ENCODE measurements at places on chromosomes 16 and 17.

GRCh38 chr17:71409712-71410111 lies 711.1 kb upstream of the SOX9 start:
- no peaks in the 10 kb centered on the region for H3K27me3 ChIP-seq
- no peaks in the 10 kb centered on the region for H3K4me1 ChIP-seq
- no peak for DNase-seq
- no peaks in the 10 kb centered on the region for H3K36me3 ChIP-seq

GRCh38 chr16:2427526-2427925 lies 1.7 kb upstream of the CCNF start:
- no peak overlapping the region for H3K4me3 ChIP-seq
- H3K36me3 ChIP-seq = no peaks in the 10 kb centered on the region
- H3K27me3 ChIP-seq = no peaks in the 10 kb centered on the region
- DNase-seq = no peak
- H3K27ac ChIP-seq = no peak overlapping the region

DNA sequence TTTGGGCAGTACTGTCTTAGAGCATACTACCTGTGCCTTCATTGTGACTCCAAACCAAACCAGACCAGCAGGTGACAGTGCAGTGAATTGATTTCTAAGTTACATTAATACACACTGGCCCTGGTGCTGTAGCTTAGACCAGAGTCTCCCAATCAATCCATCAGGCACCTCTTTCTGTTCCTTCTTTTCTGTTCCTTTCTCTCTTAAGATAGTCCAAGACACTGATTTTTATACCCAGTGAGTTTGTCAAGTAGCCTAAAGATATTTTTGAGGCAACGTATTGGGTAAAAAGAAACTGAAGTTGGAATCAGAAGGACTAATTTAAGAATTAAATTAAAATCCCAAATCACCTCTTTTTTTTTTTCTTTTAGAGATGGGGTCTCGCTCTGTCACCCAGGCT lies 43.1 kb downstream of the ABAT start:
- no peaks in the 10 kb centered on the region for H3K27me3 ChIP-seq
- no peak overlapping the region for H3K4me3 ChIP-seq
- H3K36me3 ChIP-seq = peaks cover 3% of the 10 kb centered on the region
- no peak for DNase-seq
- no peaks in the 10 kb centered on the region for H3K4me1 ChIP-seq

- H3K27ac ChIP-seq = no peak overlapping the region
- H3K27me3 ChIP-seq = no peaks in the 10 kb centered on the region
- peaks cover 27% of the 10 kb centered on the region for H3K36me3 ChIP-seq
- no peak for DNase-seq
- no peak overlapping the region for H3K4me3 ChIP-seq
Measured at GRCh38 chr17:82062076-82062983, 3.3 kb downstream of the DUS1L start.

DNA sequence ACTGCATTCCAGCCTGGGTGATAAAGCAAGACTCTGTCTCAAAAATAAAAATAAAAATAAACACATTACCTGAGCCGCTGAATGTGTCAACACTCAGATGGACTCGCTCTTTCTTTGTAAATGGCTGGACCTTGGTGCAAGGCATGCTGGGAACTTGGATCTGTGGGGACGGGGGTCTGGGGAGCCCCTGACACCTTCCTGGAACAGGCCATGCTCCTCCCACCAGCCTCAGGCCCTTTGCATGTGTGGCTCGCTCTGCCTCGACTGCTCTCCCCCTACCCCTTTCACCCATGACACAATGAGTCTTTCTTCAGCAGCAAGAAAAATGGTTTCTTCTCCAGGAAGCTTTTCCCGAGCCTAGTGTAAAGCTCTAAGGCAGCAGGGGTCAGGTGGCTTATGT lies 94.0 kb upstream of the CDH5 start:
- H3K4me1 ChIP-seq = peaks cover 5% of the 10 kb centered on the region
- no peaks in the 10 kb centered on the region for H3K27me3 ChIP-seq
- no peak overlapping the region for H3K27ac ChIP-seq
- no peak for DNase-seq

GRCh38 chr17:51231999-51232398 lies 27.9 kb downstream of the MBTD1 start:
- no peak overlapping the region for H3K4me3 ChIP-seq
- no peaks in the 10 kb centered on the region for H3K4me1 ChIP-seq
- H3K27ac ChIP-seq = no peak overlapping the region
- H3K27me3 ChIP-seq = no peaks in the 10 kb centered on the region

DNA sequence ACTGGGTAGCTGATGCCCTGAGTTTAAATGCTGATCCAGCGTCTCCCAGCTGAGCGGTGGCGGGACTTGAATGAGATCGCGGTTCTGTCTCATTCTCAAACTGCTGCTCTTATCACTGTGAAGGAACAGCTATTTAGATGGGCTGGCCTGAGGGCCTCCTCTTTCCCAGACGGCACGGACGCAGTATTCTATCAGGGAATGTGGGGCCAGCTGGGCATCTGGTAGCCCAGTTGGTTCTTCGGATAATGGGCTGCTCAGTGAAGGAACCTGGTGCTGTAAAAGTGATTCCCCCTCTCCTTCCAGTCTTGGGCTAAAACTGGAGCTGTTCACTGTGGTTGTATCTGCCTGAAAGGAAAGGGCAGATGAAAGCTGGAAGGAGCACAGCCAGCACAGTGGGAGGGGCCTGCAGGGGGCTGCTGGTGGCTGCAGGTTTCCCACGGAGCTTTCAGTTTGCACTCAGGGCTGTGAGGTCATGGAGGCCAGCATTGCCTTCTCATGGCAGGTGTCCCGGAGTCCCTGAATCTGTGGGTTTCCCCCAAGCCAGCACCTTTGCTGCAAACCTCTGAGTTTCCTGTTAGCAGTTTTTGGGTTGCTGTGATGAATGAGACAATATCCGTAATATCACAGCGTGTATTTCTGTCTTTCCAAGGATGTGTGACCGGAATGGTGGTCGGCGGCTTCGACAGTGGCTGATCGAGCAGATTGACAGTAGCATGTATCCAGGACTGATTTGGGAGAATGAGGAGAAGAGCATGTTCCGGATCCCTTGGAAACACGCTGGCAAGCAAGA lies 3.6 kb downstream of the IRF8 start:
- no peak for DNase-seq
- no peak overlapping the region for H3K27ac ChIP-seq
- no peaks in the 10 kb centered on the region for H3K36me3 ChIP-seq
- peaks cover 12% of the 10 kb centered on the region for H3K4me1 ChIP-seq
- no peaks in the 10 kb centered on the region for H3K27me3 ChIP-seq

- no peaks in the 10 kb centered on the region for H3K27me3 ChIP-seq
- no peak for DNase-seq
- H3K36me3 ChIP-seq = peaks cover under 1% of the 10 kb centered on the region
- H3K4me1 ChIP-seq = peaks cover 17% of the 10 kb centered on the region
- H3K27ac ChIP-seq = no peak overlapping the region
Measured at GRCh38 chr16:74499114-74499513, 77.8 kb upstream of the CLEC18B start.

GRCh38 chr16:47779201-47780016 lies 318.3 kb downstream of the PHKB start:
- no peaks in the 10 kb centered on the region for H3K4me1 ChIP-seq
- no peaks in the 10 kb centered on the region for H3K27me3 ChIP-seq
- peak overlapping the region; percentile 61 for H3K4me3 ChIP-seq
- no peak for DNase-seq

All from thoracic aorta (tissue), 2 donors.